ENCODE measurements at places on chromosomes 4 and X. TPM values are rescaled to one million over a fixed set of nuclear protein-coding genes. Genes with fewer than 3 reads are reported as not detected.

Gene NKX3-2
- polyA plus RNA-seq = not detected

Gene PSAPL1
- not detected for polyA plus RNA-seq

Gene FAM133A
- polyA plus RNA-seq = not detected

Gene CT47A1
- not detected for polyA plus RNA-seq

Gene SPANXA2
- not detected for polyA plus RNA-seq

Gene ZFP42
- not detected for polyA plus RNA-seq

DNA sequence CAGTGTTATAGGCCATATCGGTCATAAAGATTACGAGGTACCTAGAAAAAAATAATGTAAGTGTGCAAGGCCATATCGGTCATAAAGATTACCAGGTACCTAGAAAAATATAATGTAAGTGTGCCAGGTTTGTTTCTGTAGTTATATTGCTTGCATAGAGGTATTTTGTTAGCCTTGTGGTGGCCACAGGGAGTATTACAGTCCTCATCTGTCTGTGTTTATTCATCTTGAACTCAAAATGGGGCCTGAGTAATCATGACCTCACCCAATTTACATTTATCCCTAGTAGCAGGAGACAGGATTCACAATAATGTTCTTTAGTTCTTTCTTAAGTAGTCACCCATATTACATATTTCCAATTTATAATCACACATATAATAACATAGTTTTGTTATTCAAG, 459.7 kb downstream of the MID1IP1 start:
- no peaks in the 10 kb centered on the region for H3K36me3 ChIP-seq
- DNase-seq = no peak
- H3K4me3 ChIP-seq = no peak overlapping the region
- no peak overlapping the region for H3K27ac ChIP-seq
- H3K4me1 ChIP-seq = peaks cover 15% of the 10 kb centered on the region
- no peaks in the 10 kb centered on the region for H3K27me3 ChIP-seq

- no peak overlapping the region for H3K4me3 ChIP-seq
- DNase-seq = no peak
- no peaks in the 10 kb centered on the region for H3K4me1 ChIP-seq
- no peak overlapping the region for H3K27ac ChIP-seq
- peaks cover 15% of the 10 kb centered on the region for H3K27me3 ChIP-seq
- no peaks in the 10 kb centered on the region for H3K36me3 ChIP-seq
Measured at GRCh38 chrX:23344238-23344903, 9.7 kb downstream of the PTCHD1 start.

- no peaks in the 10 kb centered on the region for H3K4me1 ChIP-seq
- H3K27ac ChIP-seq = no peak overlapping the region
- H3K36me3 ChIP-seq = no peaks in the 10 kb centered on the region
- no peak for DNase-seq
Measured at GRCh38 chr4:131989576-131989975, 1159.5 kb upstream of the PCDH10 start.

GRCh38 chrX:12657433-12657832, 133.8 kb upstream of the PRPS2 start:
- no peak overlapping the region for H3K27ac ChIP-seq
- no peaks in the 10 kb centered on the region for H3K36me3 ChIP-seq
- H3K27me3 ChIP-seq = peaks cover 5% of the 10 kb centered on the region

DNA sequence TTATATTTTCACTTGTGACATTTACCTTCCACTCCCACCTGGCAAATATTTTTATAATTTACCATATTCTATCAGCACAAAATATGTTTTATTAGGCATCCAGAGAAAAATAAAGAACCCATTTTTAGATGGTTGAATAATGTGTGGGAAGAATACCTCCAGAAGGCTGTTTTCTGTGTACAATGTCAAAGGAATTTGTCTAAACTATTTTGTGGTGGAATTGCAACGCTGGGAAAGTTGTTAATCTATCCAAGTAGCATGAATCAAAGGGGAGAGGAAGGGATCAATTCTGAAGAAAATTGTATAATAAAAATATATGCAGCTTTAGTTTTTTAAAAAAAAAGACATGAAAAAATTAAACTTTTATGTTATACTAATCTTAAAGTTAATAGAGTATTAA, 706.5 kb downstream of the FSTL5 start:
- no peaks in the 10 kb centered on the region for H3K27me3 ChIP-seq
- DNase-seq = no peak
- no peaks in the 10 kb centered on the region for H3K36me3 ChIP-seq
- H3K27ac ChIP-seq = no peak overlapping the region
- no peaks in the 10 kb centered on the region for H3K4me1 ChIP-seq

DNA sequence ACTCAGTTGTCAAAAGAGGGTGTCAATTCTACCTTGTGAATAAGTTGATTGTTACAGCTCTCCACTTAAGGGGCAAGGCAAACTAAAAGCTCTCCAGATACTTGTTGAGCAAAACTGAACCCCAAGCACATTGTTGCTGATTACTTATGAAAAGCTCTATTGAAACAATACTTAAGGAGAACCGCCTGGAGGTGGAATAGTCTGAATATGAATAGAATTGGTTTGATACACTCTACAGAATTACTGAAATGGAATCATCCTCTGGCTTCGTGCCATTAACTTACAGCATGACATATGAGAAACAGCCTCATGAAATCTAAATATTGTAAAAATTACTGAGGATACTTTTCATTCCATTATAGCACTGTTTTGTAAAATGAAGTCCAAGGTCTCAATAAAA, 127.0 kb upstream of the SH3RF1 start:
- H3K27ac ChIP-seq = no peak overlapping the region
- no peaks in the 10 kb centered on the region for H3K4me1 ChIP-seq
- no peaks in the 10 kb centered on the region for H3K27me3 ChIP-seq
- peaks cover 7% of the 10 kb centered on the region for H3K36me3 ChIP-seq
- no peak overlapping the region for H3K4me3 ChIP-seq
- no peak for DNase-seq

DNA sequence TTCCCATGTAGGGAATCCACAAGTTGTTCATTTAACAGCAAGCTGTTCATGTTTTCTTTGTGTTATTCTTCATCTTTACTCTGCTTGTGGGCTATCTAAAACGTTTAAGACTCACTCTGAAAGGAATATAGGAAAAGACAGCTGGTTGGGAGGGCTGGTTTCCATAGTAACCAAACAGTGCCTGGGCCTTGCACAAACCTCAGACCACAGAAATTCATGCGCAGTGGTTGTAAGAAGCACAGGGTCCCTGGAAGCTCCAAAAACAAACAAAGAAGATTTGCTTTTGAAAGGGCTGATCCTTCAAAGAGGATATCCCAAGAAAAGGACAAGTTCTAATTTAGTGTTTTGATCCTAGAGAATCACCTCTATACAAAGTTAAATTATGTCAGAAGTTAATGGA, 7.8 kb downstream of the SERTM2 start:
- no peak overlapping the region for H3K27ac ChIP-seq
- DNase-seq = no peak
- H3K36me3 ChIP-seq = no peaks in the 10 kb centered on the region
- peaks cover 5% of the 10 kb centered on the region for H3K27me3 ChIP-seq

DNA sequence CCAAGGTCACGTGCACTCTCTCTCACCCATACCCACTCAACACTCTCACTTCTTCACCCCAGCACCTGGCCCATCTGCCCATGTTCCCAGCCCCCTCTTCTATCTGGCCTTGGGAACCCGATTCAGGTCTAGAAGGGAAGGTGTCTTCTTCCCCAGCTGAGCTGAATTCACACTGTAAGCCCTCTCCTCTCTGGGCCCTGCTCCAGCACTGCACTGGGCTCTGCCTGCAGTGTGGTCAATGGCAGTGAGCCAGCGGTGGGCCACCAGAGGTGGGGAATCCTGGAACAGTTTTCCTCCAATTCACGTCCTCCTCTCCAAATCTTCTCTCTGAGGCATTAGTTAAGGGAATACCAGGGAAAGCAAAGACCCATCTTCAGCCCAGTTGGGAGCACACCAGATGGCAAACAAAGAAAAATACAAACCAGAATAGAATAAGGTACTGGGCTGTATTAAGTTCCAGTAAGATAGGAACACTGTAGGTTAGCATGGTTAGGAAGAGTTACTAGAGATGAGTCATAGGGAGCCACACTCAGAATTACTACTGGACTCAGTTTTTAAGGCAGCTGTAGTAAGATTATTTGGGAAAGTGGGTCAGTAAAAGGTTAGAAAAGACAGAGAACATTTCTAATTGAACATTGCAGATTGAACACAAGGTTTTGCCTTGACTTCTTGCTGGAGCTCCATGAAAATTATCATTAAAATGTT, 5.0 kb downstream of the AWAT2 start:
- H3K27me3 ChIP-seq = peaks cover 35% of the 10 kb centered on the region
- no peak for DNase-seq
- H3K27ac ChIP-seq = no peak overlapping the region
- H3K4me3 ChIP-seq = no peak overlapping the region
- no peaks in the 10 kb centered on the region for H3K36me3 ChIP-seq

GRCh38 chrX:21933077-21933476, 7.4 kb upstream of the SMS start:
- H3K4me3 ChIP-seq = no peak overlapping the region
- no peaks in the 10 kb centered on the region for H3K27me3 ChIP-seq
- no peak overlapping the region for H3K27ac ChIP-seq

DNA sequence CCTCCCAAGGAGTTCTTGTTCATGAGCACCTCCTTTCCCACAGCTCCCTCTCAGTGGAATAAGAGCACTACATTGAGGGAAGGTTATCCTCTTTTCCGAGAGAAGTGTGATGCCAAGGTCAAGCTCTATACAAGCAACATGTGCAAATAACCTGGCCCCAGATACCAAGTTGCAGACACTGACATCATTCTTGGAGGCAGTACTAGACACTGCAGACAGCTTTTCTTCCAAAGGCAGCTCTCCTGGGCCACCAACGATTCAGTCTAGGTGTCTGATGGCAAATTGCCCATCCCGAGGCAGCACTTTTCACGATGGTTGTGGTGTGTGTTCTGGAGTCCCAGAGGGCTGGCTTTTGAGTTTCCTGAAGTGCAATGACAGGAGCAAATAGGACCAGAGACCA, 384.9 kb downstream of the TLL1 start:
- no peaks in the 10 kb centered on the region for H3K4me1 ChIP-seq
- DNase-seq = no peak
- no peaks in the 10 kb centered on the region for H3K27me3 ChIP-seq
- H3K27ac ChIP-seq = no peak overlapping the region
- H3K4me3 ChIP-seq = no peak overlapping the region

DNA sequence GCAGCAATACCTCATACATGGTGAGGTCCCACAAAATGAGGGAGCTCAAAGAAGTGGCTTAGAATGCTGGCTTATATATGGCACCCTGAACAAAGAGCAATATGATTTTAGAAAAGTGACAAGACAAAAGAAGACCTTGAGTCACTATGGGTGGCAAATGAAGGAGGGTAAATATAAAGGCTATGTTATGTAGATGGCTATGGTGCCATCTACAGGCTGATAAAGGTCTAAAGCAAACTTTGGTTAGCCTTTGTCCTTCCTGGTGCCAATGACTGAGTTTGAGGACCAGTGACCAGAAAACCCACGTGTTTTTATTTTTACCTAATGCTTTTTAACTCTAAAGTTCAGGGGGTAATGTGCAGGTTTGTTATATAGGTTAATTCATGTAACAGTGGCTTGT, 151.8 kb downstream of the CCNG2 start:
- H3K4me3 ChIP-seq = no peak overlapping the region
- H3K27ac ChIP-seq = no peak overlapping the region
- no peaks in the 10 kb centered on the region for H3K27me3 ChIP-seq
- DNase-seq = no peak

GRCh38 chr4:104726002-104726401, 231.3 kb upstream of the CXXC4 start:
- no peak overlapping the region for H3K27ac ChIP-seq
- no peaks in the 10 kb centered on the region for H3K4me1 ChIP-seq
- no peaks in the 10 kb centered on the region for H3K36me3 ChIP-seq
- no peaks in the 10 kb centered on the region for H3K27me3 ChIP-seq
- no peak for DNase-seq
- no peak overlapping the region for H3K4me3 ChIP-seq
